Amniotic stem cell (primary cell): ENCODE measurements at places on chromosomes 1 and 21.

GRCh38 chr1:108556066-108556465 lies 3.8 kb upstream of the EEIG2 start:
- DNase-seq = no peak

- DNase-seq = no peak
Measured at GRCh38 chr1:219075121-219075879, 98.4 kb upstream of the LYPLAL1 start.

- DNase-seq = no peak
Measured at GRCh38 chr21:34200288-34200905, 127.0 kb downstream of the MRPS6 start.

DNA sequence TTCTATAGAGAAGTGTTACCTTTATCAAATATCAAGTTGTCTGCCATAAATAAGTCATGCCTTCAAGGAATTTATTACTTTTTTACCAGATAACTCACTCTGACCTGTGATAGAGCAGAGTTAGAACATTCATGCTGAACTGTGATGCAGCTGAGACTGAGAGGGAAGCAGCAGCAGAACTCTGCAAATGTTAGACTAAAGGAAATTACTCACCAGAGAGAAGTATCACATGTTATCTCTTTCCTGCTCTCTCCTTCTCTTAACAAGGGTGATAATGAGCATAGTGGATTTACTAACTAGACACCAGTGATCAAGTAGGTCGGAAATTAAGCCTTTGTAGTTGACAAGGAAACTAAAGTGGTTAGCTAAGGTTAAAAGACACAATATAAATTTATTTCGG lies 181.6 kb downstream of the RASAL2 start:
- no peak for DNase-seq

DNA sequence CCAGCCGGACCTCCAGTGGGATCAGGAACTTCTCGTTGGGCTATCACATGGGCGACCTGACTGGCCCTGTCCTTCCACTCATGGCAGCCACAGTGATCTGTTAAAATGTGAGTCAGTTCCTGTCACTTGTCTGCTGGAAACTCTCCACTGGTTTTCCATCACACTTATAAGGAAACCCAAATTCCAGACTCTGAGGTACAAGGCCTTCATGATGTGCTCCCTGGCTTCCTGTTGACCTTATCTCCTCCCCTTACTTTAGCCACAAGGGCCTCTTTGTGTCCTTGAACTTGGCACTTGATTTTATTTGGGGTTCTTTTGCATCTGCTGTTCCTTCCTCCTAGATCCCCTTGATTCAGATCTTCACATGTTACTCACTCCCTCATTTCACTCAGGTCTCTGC lies 96.8 kb downstream of the TENT5C start:
- no peak for DNase-seq

DNA sequence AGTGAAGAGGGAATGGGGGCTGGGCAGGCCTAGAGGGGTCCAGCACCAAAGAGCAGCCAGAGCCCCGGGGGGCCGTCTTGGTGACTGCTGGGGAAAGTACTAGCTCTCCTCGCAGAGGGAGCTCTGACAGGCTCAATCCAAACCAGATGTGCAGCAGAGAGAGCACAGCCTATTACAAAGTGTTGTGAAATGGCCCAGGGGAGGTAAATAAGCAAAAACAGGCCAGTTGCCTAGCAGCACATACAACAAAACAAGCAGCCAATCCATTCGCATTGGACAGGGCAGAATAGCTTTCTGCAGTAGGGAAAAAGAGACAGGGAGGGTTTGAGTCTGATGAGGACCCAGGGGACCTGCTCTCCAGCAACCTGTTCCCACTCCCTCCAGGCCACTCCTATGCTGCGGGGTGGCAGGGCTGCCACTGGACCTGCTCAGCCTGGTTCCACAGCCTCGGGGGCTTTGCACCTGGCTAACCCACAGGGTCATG lies 239.6 kb upstream of the FGGY start:
- peak; percentile 88 for DNase-seq

DNA sequence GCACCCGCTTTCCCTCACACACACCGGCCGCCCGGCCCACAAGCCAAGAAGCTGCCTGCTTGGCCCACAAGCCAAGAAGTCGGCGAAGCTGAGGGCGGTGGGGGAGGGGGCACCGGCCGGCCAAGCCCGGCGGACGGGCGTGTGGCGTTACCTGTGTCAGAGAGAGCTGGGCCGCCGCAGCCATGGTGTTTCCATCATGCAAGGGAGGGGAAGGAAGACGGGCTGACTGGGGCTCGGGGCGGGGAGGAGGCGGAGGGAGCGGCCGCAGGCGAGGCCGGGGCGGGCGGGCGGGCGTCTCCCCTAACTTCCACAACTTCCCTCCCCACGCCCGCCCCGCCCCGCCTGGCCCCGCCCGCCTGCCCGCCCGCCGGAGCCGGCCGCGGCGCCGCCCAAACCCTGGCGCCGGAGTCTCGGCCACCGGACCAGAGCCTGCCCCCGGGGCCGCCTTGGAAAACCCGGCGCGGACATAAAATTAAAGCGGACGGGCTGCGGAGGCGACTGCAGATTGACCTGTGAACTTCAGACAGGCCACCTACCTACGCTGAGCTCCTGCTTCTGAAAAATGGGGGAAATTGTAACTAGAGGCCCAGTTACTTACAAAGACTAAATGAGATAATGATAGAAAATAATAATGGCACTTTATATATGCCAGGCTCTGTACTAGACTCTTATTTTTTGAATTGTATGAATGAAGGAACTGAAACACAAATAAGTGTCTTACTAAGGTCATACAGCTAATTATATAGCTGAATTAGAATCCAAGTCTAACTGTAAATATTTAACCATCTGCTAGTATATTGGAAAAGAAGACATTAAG lies at the start of gene EPS15:
Gene EPS15, minus strand, starts transcription at position 219 of the 817 bp plus-strand sequence. Its CDS starts 35 bp downstream, at position 184.
- peak; percentile 58 for DNase-seq

DNA sequence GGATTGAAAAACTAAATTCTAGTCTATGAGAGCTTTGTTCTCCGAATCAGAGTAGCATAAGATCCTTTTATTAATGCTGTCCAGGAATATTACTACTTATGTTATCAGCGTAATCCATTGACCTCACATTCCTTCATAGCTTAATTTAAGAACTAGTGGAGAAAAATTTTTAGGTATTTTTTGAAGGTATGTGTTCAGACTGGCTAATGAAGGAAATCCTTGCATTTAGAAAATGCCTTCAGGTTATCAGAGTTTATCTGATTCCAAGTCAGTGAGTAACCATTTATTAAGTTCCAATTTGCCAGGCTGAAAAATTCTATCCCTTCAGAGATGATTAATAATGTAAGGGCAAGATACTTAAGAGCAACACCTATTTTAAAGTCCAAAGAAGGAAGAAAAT lies 338.2 kb upstream of the B3GALT2 start:
- DNase-seq = no peak

- no peak for DNase-seq
Measured at GRCh38 chr1:88311265-88311664, 372.8 kb upstream of the PKN2 start.

GRCh38 chr1:212285685-212286555 lies 710 bp downstream of the PPP2R5A start:
- no peak for DNase-seq

DNA sequence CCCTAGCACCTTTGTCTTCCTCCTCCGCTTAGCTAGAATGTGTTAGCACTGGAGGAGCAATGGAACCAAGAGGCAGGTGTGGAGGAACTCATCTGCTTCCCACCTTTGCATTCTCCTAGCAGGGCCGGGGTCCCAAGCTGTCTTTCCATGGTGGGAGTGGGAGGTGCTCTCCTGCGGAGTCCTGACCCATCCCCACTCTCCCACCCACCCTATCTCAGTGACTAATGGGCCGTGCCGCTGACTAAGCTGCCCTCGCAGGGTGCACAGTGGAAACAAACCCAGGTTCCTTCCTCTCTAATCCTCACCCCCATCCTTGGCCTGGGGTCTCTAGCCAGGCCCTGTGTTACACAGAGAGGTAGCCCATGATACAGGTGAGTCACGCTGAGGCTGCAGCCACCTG lies 177.5 kb downstream of the HIVEP3 start:
- no peak for DNase-seq

DNA sequence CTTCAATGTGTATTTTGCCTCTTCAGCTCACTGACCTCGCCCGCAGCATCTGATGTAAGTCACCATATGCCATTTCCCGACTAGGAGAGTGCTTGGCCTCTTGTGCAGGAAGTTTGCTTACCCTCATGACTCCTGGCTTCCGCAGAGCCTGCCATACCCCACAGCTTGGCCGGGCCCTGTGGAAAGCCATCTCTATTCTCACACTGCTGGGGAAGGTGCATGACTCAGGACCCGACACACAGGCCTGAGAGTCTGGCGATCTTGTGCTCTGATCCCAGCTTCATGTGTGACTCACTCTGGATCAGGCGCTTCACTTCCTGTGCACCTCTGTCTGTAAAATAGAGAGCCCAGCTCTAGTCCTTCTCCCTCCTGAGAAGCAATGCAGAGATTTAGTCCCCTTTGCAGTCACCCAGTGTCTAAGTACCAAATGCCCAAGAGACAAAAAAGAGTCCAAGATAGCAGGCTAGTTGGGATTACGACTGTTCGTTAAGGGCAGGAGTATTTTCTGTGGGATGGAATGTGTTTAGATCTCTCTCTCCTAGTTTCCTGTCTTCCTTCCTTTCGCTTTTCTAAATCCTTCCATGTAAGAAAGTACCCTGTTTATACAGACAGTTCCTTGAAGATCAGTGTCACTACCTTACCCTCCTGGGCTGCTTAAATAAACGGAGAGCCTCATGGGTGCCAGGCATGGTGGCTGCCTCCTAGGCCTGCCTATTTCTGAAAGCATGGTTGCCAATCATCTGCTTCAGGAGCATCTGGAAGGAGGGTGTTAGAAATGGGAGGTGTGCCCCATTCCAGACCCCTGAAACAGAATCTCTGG lies 62.8 kb upstream of the KIF26B start:
- peak; percentile 86 for DNase-seq

- no peak for DNase-seq
Measured at GRCh38 chr1:47754221-47754620, 243.0 kb downstream of the TRABD2B start.

DNA sequence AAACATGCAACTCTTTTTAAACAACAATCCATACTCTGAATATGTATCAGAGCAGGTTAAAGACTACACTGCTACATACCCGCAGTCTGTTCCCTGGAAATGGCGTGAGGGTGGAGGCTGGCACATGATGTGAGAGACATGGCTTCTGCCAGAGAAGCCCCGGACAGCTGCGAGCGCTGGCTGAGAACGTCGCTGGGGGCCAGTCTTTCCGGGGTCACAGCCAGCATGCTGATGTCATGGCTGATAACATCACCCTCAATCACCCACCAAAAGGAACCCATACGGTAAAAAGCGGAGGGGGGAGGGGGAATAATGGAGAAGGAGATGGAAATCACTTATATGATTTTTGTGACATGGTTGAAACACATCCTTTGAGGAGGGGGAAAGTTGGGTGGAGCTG lies 29.1 kb downstream of the C1orf198 start:
- DNase-seq = no peak

DNA sequence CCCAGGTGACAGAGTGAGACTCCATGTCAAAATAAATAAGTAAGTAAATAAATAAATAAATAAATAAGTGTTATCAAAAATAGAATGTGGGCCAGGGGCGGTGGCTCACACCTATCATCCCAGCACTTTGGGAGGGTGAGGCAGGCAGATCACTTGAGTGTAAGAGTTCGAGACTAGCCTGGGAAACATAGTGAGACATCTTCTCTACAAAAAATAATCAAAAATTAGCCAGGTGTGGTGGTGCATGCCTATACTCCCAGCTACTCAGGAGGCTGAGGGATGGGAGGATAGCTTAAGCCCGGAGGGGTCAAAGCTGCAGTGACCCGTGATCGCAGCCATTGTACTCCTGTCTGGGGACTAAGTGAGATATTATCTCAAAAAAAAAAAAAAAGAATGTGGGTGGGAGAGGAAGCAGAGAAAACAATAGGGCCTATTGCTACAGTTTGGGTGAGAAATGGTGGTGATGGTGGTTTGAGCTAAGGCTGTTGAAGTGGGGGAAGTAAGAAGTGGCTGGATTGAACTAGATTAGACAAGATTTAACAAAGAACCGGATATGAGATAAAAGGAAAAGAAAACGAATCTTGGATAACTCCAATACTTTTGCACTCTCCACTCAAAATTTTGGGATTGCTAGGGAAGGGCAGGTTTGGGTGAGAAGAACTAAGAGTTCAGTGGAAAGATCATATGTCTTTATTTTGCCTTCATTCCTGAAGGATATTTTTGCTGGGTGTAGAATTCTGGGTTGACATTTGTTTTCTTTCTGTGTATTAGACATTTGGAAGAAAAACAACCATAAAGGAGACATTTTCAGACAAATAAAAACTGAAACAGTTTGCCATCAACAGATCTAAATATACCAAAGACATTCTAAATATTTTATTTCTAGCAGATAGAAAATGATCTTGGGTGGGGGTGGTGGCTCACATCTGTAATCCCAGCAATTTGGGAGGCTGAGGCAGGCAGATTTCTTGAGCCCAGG lies 57.1 kb upstream of the SPOCD1 start:
- DNase-seq = no peak

GRCh38 chr1:89200663-89201062 lies 1.9 kb upstream of the GBP4 start:
- no peak for DNase-seq

DNA sequence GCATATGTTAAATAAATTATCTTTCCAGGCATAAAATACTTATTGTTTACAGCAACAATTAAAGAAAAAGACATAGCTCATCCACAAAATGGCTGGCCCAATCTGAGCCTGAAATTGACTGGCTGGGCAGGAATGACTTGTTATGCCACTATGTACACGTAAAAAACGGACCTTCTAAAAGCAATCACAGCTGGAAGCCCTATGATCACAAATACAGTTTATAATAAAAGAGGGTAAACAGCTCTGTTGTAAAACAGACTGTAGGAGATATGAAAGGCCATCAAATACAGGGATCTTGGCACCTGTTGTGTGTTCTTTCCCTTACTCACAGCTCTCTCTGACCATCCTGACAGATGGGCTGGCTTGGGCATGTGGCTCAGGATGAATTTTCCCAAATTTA lies 70.5 kb upstream of the DMRTA2 start:
- no peak for DNase-seq

- no peak for DNase-seq
Measured at GRCh38 chr1:201039876-201040275, 16.4 kb upstream of the KIF21B start.

DNA sequence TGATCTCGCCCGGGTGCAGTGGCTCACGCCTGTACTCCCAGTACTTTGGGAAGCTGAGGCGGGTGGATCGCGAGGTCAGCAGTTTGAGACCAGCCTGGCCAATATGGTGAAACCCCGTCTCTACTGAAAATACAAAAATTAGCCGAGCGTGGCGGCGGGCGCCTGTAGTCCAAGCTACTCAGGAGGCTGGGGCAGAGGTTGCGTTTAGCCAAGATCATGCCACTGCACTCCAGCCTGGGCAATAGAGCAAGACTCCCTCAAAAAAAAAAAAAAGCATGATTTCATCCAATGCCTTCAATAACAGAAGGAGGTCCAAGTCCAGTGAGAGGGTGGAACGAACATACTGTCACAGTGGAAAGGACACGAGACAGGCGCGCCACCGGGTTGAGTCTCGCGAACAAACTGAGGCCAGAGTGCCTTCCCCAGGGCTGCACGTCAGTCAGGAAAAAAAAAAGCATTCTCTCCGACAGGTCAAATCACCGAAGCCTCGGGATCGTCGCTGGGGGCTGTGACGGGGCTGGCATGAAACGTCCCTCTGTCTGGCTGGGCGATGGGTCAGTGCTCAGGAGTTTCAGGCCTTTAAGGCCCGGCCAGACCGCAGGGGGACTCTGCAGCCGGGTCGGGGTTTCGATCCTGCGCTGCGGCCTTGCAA lies 8.4 kb upstream of the CROCC start:
- DNase-seq = no peak
